ENCODE measurements at places on chromosomes 13 and 19. TPM values are rescaled to one million over a fixed set of nuclear protein-coding genes. Genes with fewer than 3 reads are reported as not detected.

- no peak for DNase-seq
Observed at GRCh38 chr19:36265064-36265463, 50.2 kb downstream of the ZNF146 start.

GRCh38 chr13:84431646-84432045 lies 549.4 kb upstream of the SLITRK1 start:
- DNase-seq = no peak

The FPR3 gene
- 19.1 TPM for total RNA-seq

DNA sequence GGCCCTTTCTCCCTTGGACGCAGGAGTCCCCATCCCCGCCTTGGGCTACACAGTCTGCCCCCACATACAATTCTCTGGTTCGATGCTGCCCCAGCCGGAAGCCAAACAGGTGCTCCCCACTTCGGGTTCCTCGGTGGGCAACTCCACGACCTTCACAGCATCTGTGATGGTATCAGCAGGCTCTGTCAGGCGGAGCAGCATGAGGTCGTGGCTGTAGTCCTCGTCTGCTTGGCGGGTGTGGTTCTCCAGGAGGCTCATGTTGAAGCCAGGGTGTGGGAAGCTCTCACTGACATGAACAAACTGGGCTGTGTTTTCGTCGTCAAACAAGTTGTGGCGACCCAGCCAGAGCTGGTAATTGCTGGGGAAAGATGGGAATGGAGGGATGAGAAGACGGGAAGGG lies 3.5 kb downstream of the KLK1 start:
- DNase-seq = no peak

The ALOX5AP gene
- total RNA-seq = 17.9 TPM

The PCDH17 gene
- 48.4 TPM for total RNA-seq

DNA sequence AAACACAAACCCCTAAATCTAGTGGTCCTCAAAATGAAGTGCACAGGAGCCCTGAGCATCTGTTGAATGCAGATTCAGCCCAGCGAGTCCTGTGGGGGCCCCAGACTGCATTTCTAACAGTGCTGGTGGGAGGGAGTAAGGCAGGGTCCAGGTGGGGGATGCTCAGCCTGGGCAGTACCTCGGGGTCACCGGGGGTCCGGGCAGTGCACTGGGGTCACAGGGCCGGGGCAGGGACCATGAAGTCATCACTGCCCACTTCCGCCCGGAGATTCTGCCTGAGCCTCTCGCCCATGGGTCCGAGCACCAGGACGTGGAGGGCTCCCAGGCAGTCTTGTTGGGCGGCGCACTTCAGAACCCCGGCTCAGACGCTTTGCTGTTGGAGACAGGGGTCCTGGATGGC lies 838 bp upstream of the ATP4B start:
- no peak for DNase-seq

- DNase-seq = no peak
Observed at GRCh38 chr13:110498327-110498726, 63.2 kb downstream of the RAB20 start.

GRCh38 chr13:46595885-46596275 lies 42.9 kb downstream of the LRCH1 start:
- DNase-seq = no peak
